ENCODE measurements at places on chromosomes 11 and 22.

DNA sequence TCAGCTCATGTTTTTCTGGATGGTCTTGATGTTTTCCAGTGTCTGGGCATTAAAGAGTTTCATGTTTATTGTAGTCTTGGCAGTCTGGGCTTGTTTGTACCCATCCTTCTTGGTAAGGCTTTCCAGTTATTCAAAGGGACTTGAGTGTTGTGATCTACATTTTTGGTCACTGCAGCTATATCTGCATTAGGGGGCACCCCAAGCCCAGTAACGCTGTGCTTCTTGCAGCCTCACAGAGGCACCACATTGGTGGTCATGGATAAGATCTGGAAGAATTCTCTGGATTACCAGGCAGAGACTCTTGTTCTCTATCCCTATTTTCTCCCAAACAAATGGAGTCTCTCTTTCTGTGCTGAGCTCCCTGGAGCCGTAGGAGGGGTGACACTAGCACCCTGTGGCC is 451.5 kb upstream of the FAT3 start:
- no peak for DNase-seq

DNA sequence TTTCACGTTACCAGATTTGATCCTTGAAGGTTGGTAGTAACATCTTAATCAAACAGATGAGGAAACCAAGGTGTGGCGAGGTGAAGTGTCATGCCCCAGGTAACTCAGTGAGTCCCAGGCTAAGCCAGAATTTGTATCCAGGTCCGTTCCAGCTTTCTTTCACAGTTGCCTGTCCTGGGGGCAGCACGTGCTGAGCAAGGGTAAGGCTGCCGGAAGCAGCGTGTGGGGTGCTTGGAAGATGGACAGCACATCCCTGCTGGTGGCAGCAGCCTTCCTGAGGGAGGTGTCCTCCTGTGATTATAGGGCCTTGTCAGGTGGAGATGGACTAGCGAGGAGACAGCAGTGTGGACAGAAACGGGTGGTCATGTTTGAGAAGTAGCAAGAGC is 50.9 kb downstream of the TRIOBP start:
- DNase-seq = no peak

- peak; percentile 69 for DNase-seq
Observed at GRCh38 chr22:37533995-37534394, 14.8 kb upstream of the CARD10 start.

GRCh38 chr11:134471716-134472455 is 59.8 kb upstream of the B3GAT1 start:
- no peak for DNase-seq
